NB4 (cell line): ENCODE measurements at places on chromosomes 2 and 18.
A peak's percentile ranks its signal among the peaks of the same experiment; 100 is the strongest.

DNA sequence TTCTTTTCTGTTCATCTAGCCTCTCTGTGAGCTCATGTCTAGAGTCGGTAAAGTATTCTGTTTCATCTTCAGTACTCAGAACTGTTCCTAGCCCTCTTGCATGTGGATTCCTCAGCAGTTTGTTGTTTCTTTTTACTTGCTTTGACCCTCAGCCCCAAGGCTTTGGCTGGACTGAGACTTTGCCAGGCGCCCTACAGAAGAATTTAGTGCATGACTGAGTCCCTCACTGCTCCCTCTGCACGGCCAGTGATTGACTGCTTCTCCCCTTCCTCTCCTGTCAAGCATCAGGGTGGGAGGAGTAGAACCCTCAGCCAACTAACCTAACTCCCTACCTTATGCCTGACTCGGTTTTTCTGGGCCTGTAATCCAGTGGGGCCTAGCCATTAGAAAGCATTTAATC, 109.8 kb downstream of the ESCO1 start:
- no peak for DNase-seq

- no peak for DNase-seq
Measured at GRCh38 chr2:120226316-120226715, 3.1 kb upstream of the TMEM185B start.

GRCh38 chr2:225894236-225894980, 494.9 kb downstream of the NYAP2 start:
- DNase-seq = no peak

- DNase-seq = no peak
Measured at GRCh38 chr2:5203134-5203755, 488.9 kb upstream of the SOX11 start.

DNA sequence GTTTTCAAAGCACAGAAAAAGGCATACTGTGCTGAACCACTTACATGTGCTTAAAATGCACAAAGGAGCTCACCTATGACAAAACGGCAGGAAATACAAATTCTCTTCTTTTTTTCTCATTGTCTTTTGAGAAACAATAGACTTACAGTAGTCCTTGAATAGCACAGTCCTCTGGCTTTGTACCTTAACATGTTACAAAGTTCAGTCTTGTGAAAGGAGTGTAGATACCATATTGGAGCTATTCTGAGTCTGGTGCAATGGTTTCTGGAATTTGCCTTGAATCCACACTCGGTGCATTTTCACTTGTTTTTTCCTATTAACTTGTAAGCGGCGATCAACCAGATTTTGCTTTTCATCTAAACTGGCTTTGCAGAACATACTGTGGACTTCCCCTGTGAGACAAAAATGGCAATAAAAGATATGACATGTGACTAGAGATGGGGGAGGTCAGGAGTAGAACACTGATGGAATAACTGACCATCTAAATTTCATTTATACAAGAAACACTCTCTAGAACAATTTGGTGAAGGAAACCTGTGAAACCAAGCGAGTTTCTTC, 109.7 kb downstream of the METTL8 start:
- DNase-seq = no peak

DNA sequence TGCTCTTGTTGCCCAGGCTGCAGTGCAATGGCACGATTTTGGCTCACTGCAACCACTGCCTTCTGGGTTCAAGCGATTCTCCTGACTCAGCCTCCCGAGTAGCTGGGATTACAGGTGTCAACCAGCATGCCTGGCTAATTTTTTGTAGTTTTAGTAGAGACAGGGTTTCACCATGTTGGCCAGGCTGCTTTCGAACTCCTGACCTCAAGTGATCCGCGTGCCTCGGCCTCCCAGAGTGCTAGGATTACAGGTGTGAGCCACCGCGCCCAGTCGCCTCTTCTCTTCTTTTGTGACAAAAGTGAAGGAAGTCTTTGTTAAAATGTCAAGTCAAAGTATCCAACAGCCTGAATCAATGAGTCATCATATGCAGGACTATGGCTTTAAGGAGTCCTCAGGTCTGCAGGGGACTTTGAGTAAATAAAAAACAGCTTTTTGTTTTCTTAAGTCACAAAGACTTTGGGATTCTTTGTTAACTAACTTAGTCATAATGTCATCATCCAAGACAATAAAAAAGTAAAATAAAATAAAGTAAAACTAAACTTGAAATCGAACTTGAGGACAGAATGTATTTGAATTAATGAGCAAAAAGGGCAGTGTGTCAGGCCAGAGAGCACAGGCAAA, 1153.2 kb downstream of the SUCLG1 start:
- DNase-seq = no peak

DNA sequence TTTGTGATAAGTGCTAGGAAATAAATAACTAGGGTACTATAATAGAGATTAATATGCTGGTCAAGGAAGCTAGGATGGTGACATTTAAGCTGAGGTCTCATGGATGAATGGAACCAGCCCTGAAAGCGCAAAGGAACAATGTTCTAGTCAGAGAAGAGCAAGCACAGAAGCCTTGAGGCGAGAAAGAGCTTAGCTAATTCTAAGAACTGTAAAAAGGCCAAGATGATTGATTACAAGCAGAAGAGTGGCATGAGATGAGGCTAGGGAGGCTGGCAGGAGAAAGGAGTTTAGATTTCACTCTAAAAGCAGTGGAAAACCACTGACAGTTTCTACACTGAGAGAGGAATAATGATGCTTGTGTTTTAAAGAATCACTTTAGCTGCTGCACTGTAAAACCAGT, 3.4 kb upstream of the YIPF4 start:
- no peak for DNase-seq

DNA sequence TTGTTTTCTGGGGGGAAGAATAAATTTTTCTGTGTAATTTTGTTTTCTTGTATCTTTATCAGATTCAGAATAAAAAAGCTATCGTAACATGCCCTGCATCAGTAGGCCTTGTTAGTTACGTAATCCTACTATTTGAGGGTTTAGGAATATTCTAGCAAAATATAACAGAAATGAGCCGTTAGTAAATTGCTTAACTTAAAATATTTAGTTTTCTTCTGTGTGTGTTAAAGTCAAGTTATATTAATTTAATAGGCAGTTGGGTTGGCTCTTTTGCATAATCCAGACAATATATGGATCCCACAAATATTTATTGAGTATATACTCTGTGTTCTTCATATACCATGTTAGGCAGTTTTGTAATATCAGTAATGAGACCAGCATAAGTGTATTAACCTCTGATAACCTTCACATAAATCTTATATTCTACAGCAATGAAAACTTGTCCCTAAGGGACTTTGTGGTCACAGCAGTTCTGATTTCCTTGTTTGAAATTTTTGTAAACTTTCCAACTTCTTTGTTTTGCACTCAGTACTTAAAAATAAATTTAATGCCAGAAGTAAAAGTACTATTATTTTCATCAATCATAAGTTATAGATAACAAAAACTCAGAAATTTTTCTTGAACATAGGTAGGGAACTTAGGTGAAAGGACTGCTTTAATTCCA, 151.9 kb downstream of the FMNL2 start:
- DNase-seq = peak; percentile 18

- peak; percentile 18 for DNase-seq
Measured at GRCh38 chr2:105244451-105244850, 2.9 kb downstream of the GPR45 start.

DNA sequence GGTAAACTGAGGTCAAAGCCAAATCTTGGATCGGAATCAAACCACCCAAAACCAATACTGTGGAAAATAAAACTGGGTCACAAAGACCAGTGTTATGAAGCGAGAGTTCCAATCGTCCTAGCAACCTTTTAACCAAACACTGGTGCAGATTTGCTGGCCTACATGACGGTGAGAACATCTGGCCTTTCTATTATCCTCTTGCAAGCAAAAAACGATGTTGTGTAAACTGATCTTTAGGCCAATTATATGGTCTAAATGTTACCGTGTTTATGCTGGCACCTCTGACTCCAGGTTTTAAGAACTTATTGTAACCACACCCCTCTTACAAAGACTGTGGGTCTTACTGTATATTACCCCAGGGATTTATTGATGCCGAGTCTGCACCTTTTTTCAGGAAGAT, 145.9 kb downstream of the GFPT1 start:
- DNase-seq = no peak

- no peak for DNase-seq
Measured at GRCh38 chr2:200305797-200306195, 697 bp upstream of the SPATS2L start.

DNA sequence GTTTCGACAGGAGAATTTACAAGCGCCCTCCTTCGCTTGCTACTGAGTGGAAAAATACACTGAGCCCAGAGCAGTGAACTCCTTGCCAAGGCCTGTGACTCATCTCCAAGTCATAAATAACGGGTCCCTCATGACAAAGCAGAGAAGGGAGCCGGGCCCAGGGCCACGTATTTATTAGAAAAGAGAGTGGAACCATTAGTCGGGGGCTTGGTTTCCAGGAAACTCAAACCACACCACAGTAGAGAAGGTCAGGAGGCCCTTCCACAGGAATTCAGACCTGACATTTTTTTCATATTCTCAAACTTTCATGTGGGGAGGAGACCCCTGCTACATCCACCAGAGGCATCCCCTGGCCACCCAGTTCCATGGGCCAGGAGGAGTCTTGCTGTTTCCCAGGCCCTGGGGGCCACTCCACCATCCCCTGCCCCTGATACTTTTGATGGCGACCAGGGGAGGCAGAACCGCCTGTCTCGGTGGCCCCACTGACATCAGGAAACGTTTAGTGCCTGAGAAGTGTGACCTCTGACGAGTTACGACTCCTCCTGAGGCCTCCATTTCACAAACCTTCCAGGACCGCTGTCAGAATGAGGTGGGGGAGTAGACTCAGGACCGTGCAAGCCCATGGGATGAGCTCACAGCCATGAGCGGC, 289.7 kb downstream of the DYSF start:
- DNase-seq = peak; percentile 46

DNA sequence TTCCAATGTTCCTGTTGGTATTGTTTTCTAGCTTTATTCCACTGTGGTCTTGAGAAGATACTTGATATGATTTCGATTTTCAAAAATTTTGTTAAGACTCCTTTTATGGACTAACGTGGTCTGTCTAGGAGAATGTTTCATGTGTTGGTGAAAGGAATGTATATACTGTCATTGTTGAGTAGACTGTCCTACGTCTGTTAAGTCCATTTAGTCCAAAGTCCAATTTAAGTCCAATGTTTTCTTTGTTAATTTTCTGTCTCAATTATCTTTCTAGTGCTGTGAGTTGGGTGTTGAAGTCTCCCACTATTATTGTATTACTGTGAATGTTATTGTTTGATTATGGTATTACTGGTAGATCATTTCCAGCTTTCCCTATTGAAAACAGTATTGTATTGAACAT, 55.8 kb upstream of the TTC27 start:
- DNase-seq = no peak

DNA sequence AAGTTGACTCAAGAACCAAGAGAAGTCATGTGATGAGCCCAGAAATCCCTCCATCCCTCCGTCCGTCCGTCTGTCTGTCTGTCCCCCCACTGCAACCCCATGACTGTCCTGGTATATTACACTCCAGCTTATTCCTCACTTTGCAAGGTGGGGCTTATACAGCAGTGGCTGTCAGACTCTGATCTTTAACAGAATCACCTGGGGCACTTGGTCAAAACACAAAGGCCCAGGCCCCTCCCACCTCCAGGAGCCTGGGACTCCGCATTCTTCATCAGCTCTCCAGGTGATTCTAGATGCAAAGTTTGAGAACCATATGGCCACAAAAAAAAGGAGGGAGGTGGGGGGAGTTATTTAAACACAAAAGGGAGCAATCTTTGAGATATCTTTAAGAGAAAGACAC, 61.4 kb downstream of the MYO5B start:
- no peak for DNase-seq

DNA sequence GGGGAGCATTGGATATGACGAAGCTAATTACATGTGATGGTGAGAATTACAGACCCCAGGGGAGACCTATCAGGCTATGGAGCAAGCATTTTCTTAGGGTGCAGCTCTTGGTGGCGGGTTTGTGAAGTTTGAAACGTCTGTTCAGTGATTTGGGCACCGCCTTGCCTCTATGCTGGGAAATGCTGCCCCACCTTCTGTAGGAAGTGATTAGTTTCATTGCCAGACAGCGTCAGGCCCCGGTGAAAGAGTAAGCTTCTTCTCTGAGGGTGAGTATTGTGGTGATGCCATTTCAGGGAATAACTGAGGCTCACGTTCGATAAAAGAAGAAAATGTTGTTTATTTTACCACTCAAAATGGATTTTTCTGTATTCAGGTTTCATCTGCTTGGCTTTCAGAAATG, 186.2 kb upstream of the CDH2 start:
- no peak for DNase-seq

- no peak for DNase-seq
Measured at GRCh38 chr2:234304950-234305349, 191.9 kb downstream of the ARL4C start.

DNA sequence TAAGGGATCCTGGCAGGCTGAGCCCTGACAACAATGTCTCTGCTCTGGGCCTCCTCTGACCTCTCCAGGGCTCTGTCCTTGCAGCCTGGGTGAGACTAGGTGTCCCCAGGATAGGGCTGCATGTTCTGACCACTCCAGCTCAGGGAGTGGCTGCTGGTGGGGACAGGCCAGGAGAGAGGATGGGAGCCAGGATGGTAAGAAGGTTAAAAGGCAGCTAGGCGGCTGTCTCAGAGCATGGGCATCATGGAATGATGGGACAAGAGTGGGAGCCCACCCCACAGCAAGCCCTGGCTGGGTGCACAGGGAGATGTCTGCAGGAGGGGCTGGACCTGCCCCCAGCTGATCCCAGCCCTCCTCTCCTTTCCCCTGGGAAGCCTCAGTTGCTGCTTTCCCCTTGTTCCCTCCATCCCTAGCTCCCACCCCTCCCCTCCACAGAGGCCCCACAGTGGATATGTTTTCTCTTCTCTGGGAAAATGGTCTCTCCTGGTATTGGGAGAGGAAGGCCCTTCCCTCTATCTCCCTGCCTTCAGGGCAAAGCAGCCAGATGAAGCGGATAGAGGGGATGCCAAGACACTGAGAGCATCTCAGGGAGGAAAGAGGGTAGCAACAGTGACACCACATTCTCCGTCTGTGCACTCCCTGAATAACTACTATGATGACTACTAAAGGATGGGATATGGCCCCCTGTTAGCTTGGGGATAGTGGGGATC, 334.3 kb downstream of the DYSF start:
- no peak for DNase-seq

DNA sequence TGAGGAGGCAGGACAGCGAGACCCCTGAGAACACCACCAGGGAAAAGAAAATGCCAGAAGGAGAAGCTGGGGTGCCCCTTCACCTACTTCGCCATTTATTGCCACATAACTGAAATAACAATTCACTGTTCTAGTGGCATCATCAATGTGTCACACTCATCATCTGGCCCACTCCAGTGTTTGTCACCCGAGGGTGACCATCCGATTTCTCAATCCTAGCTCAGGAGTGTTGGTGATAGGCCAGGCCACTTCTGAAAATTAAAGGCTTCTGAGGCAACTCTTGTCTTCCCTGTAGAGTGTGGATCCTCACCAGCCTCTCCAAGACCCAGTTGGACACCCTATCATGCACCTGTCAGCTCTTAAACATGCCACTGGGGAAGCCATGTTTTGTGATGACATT, 62.9 kb upstream of the BZW1 start:
- DNase-seq = peak; percentile 18

DNA sequence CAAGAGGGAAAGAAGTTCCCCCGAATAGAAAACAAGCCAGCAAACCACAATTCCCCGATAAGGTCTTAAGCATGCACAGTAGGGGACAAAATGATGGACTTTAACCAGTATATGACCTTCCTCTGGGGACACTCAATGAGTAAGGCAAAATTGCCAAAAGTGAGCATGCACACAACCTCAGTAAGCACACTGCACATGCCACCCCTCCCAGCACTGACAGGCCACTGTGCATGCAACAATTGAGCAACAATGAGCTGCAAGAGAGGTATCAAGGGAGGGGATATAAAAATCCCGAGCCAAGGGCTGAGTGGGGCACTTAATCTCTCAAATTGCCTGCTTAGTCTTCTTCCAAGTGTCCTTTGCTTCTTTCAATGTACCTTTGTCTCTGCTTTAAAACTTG, 935.8 kb upstream of the SLC39A10 start:
- DNase-seq = no peak

GRCh38 chr2:118350621-118351020, 262.4 kb downstream of the INSIG2 start:
- no peak for DNase-seq
